Posterior cingulate gyrus (tissue), 11 donors: ENCODE measurements at places on chromosomes 2 and 18.

- DNase-seq, result no peak
Measured at GRCh38 chr2:73070643-73071359, 711 bp downstream of the SFXN5 start.

DNA sequence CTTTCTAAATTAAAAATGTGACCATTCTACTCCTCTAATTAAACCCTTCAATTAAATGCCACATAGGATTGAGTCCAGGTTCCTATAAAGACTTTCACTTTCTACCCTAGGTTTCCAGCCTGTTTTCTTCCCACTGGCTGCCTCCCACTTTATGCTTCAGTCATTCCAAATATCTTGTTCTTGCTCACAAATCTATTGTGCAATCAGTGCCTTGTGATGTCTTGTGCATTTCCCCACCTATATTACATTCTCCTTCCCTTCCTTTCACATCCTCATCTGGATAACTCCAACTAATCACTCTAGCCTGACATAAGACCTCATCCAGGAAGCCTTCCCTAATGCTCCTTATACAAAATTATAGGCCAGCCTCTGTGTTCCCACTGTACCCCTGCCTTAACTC, 281.7 kb upstream of the LRATD1 start:
- DNase-seq, result no peak

- DNase-seq, result no peak
Measured at GRCh38 chr2:106307860-106308259, 113.8 kb upstream of the UXS1 start.

DNA sequence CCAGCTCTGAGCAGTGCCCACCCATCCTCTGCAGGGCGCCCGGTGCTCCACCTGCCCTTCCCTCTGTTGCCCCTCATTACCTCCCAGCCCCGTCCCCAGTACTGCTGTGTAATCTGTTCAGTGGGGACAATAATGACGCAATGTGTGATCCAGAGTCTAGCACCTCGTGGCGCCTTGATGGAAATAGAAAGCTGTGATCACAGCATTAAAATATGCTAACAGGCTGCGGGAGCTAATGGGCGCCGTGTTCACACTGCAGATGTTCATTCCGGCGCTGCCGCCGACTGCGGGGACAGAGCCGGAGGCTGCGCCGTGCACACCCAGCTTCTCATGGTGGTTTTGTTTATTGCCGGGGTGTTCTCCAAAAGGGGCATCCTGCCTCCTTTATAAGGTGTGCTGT, 235.2 kb downstream of the LDLRAD4 start:
- peak; percentile 92 for DNase-seq

- DNase-seq, result no peak
Measured at GRCh38 chr2:191612496-191612895, 65.4 kb upstream of the NABP1 start.
